ENCODE measurements at places on chromosomes 7 and 10.
A peak's percentile ranks its signal among the peaks of the same experiment; 100 is the strongest.

GRCh38 chr10:96138102-96138501 lies 8.0 kb downstream of the ZNF518A start:
- no peak for DNase-seq

- DNase-seq = no peak
Measured at GRCh38 chr10:110820321-110820814, 51.4 kb upstream of the PDCD4 start.

GRCh38 chr7:129951226-129952085 lies 1.3 kb downstream of the UBE2H start:
- no peak for DNase-seq

GRCh38 chr10:121285406-121286196 lies 312.6 kb downstream of the FGFR2 start:
- no peak for DNase-seq

GRCh38 chr7:49718760-49719159 lies 54.7 kb upstream of the VWC2 start:
- DNase-seq = no peak

DNA sequence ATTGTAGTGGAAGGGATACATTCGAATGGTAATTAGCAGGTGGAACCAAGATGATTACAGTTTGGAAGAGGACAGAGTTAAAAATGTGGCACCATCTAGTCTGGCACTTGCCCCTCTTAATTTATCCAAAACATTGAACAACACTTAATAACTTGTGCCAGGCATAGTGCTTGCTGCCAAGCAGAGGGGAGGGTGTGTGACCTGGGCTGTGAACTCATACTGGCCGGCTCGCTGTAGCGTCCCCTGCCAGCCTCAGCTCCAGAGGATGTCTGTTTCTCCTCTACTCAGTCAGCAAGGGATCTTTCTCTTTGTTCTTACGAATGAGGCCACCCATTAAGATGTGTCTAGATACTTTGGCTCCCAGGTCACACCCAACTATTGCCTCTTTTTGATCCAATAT lies 179.4 kb upstream of the INHBA start:
- no peak for DNase-seq

DNA sequence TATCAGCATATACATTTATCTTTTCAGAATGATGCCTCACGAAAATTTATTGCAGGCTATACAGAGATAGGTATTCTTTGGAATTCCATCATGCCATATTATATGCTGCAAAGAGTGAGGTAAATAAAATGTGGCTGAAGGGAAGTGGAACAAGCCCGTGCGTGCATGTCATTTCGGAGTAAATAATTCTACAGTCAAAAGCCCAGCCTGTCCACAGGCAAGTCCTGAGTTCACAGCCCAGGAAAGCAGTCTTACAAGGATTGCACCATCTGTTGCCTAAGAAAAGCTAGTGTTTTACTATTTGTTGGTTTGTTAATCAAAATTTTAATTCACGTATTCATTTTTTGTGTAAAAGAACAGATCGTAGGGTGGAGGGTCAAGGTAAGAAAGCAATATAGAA lies 292.4 kb upstream of the AKR1E2 start:
- DNase-seq = no peak

DNA sequence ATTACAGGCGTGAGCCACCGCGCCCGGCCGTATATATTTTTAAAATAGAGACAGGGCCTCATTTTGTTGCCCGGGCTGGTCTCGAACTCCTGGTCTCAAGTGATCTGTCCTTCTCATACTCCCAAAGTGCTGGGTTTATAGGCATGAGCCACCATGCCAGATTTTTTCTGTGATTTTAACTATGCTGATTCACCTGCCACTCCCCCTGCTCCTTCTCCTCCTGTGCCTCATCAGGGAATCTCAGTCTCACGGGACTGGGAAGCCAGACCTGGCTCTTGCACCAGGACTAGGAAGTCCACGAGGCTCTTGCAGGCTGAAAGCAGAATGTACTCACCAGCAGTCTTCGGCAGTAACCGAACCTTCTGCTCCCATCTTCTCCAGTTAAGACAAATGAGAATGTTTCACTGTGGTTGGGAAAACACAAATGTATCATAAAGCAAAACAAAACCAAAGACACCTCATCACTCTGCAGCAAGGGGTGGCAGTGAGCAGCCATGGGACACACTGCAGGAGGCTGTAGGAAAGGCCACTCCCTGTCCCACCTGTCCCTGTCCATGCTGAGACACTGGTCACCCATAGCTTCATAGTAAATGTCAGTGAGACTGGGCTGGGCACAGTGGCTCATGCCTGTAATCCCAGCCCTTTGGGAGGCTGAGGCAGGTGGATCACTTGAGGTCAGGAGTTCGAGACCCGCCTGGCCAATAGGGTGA lies 78.7 kb upstream of the MKRN1 start:
- DNase-seq = no peak

DNA sequence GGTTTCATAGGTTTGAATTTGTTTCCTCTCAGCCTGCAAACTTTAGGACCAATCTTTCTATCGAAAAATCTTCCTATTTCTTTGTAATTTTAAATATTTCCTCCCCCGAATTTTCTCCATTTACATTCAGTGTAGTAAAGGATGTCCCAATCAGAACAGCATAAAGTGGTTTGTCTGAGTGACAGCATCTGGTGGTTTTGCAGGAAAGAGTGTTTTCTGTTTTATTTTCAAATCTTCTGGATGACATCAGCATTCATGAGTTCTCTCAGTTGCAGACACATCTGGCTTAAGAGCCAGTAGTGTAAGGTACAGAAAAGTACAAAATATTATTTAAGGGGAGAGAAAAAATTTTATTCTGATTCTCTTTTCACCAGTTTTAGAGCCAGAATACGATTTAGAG lies 634.8 kb downstream of the PHTF2 start:
- DNase-seq = no peak

GRCh38 chr7:43390576-43390975 lies 192.3 kb upstream of the STK17A start:
- DNase-seq = no peak

- DNase-seq = peak; percentile 93
Measured at GRCh38 chr10:95397747-95398146, 106.9 kb upstream of the PDLIM1 start.

DNA sequence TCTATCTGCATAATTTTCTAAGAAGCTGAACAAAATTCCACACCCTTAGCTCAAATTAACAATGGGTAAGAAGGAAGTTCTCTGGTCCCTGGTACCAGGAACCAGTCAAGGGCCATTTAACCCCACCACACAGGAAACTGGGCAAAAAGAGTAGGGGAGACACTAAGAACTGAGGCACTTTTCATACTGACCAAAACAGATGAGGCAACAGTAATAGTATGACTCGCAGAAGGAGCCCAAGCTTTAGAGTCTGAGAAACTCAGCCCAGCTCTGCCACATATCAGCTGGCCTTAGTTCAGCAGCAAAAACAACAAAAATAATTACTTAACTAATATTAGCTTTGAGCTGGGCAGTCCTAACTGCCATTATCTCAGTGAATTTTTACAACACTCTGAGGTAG lies 221.2 kb downstream of the FAM107B start:
- no peak for DNase-seq

GRCh38 chr7:142939226-142939910 lies at the start of gene LLCFC1:
Gene LLCFC1 (plus strand): TSS chr7:142939484. CDS start chr7:142939622, 138 bp downstream.
- DNase-seq = no peak

- DNase-seq = peak; percentile 90
Measured at GRCh38 chr7:106365252-106366005, 80.6 kb upstream of the NAMPT start.
